WTC11 (cell line): ENCODE measurements at places on chromosomes 11 and 22. TPM values are rescaled to one million over a fixed set of nuclear protein-coding genes. Genes with fewer than 3 reads are reported as not detected.

GRCh38 chr11:59429924-59430516 is 3.8 kb upstream of the OR5A2 start:
- DNase-seq = peak; percentile 18

GRCh38 chr11:92423115-92424034 is 198.8 kb downstream of the FAT3 start:
- no peak for DNase-seq

DNA sequence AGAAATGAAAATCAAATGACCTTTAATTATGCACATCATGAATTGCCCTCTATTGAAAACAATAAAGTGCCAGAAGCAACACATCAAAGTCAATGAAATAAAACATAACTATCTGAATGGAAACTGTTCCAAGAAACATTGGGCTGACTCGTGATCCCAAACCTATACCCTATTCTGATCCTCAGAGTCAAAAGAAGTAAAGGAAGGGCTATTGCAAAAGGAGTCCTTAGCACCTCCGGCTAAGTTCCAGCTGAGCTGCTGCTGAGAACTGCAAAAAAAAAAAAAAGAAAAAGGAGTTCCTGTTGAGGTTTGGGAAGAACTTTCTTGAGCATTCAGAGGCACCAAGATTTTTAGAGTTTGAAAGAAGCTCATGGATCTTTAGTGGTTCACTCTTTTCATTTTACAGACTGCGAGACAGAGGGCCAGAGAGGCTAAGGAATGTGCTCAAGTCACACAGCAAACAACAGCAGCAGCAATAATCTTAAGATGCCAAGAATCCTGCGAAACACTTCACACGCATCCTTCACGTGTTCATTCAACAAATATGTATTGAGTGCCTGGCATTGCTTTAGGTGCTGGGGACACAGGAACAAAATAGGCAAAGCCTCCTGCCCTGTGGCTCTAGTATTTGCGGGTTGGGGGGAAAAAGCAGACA is 841 bp upstream of the TMPRSS13 start:
- DNase-seq = no peak

The BATF2 gene
- 1.3 to 3.2 TPM (median 2.2 TPM) in 3 replicates for total RNA-seq
